NCI-H748 treated with DMSO at 0.1 percent for 48 hours (cell line): ENCODE measurements at places on chromosomes 2 and 18.
A peak's percentile ranks its signal among the peaks of the same experiment; 100 is the strongest.

GRCh38 chr18:48589797-48590519 lies 51.1 kb downstream of the CTIF start:
- no peak for DNase-seq

GRCh38 chr18:78363556-78364387 lies 615.8 kb upstream of the SALL3 start:
- no peak for DNase-seq

GRCh38 chr2:637804-638203 lies 39.4 kb downstream of the TMEM18 start:
- DNase-seq: no peak

GRCh38 chr2:71157124-71157793 lies 26.8 kb downstream of the MPHOSPH10 start:
- DNase-seq: peak; percentile 11

DNA sequence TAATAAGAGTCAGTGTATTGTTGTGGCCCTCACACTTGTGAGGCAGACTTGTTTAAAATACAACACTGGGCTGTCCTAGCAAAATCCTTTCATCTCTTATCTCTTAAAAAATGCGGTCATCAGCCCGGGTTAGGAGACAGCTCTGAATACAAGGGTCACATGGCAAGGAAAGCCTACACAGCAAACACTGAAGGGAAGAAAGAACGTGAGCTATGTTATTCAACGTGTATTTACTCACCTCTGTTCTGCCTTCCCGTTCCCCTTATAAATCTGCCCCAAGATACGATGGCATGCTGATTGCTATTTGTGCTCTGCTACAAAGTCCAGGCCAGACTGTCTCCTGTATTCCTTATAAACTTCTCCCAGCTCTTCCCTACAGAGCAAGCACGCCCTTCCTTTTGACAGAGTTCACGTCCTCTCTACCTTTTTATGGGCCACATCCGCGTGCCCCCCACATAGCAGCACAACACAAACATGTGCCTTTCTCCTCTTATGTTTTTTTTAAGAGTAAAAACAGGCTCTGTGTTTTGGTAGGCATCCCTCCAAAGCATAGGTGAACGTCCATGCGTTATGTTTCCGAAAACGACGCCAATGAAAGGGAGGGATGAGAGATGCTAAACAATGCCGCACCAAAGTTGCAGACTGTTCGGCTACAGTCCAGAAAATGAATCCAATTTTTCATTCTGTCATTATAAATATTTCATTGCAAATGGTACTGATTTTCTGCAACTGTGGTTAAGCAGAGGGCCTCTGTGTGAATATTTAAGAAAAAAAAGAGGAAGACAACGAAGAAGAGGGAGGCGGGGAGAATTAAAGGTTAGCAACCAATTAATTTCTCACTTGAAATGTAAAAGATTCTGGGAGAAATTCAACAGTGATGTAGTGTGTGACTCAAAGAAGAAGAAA lies 274.7 kb downstream of the ZNF521 start:
- DNase-seq: no peak

DNA sequence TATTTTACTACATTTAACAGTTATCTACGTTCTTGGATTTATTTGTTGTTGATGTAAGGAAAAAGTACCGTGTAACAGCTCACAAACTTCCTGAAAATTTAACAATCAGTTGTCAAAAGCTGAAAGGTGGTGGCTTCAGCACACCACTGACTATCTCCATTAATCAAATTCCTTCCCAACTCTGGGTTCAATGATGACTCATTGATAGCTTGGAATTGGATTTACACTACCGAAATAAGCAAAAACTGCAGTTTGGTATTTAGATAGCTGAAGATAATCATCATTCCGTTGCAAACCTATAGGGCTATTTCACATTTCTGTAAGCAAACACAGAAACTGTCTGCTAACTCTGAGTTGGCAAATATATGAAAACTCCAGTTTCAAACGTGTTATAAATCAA lies 322.3 kb upstream of the TFPI start:
- DNase-seq: no peak

DNA sequence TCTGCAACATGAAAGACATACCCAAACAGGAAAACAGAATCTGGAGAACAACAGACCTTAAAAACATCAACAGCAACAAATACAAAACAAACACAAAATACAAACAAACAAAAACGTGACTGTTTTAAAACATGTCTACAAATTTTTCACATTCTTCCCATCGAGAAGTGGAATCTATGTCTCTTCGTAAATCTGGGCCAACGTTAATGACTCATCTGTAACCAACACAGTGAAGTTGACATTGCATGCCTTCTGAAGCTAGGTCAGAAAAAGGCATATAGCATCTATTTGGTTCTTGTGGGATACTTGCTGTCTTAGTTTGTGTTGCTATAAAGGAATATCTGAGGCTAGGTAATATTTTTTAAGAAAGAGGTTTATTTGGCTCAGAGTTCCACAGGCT lies 269.0 kb upstream of the FBXO11 start:
- DNase-seq: no peak

DNA sequence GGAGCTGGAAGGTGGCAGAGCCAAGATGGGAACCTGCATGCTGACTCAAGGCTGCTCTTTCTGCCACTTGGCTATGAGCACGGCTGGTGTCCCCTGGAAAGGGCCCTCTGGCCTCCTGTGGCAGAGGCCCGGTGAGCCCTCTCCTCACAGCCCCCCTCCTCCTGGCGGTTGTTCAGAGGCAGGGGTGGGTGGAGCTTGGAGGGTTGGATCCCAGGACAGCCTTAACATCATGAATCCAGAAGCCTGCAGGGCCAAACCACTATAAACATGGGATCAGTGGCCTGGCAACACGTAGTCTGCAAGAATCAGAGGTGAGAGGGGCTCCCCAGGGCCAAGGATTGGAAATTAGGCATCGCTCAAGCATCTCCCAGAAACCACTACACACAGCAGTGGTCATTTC lies 48.5 kb upstream of the LOXHD1 start:
- no peak for DNase-seq

GRCh38 chr18:35441857-35442595 lies 55.7 kb downstream of the INO80C start:
- no peak for DNase-seq

- no peak for DNase-seq
Observed at GRCh38 chr2:52314231-52314630, 1282.3 kb upstream of the NRXN1 start.

- DNase-seq: no peak
Observed at GRCh38 chr18:11146947-11147345, 2.4 kb downstream of the PIEZO2 start.

- DNase-seq: no peak
Observed at GRCh38 chr18:65429601-65430000, 321.2 kb upstream of the CDH7 start.

DNA sequence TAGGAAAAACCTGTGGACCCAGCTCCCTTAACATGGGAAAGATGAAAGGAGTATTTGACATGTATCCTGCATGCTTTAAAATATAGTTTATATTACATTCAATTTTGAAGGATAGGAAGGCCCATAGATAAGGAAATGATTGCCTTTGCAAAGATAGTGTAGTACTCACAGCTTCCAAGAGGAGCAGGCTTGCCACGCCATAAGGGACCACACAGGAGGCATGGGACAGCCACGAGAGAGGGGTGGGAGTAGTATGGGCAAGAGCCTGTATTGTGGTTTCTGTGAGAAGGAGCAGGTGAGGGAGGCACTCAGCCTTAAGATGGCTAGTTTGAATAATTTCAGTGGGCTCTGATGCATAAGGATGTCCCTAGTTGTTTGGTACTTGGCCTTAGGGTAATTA lies 740.3 kb downstream of the SATB2 start:
- no peak for DNase-seq

DNA sequence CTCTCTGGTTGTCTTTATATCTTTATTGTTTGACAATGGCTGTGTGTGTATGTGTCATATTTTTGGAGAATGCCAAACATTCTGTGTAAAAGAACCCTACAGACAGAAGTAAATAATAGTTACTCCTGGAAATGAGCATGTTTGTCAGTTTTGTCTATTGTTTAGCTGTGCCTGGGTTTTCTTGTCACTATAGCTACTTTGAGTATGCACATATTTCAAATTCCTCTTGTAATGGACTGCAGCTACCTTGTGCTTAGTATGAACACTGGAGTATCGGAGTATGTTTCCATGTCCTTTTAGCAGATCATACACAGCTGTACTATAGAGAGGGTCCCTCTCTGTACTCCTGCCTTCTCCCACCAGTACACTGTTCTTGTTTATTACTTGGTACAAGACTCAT lies 58.0 kb upstream of the DOCK10 start:
- DNase-seq: no peak

DNA sequence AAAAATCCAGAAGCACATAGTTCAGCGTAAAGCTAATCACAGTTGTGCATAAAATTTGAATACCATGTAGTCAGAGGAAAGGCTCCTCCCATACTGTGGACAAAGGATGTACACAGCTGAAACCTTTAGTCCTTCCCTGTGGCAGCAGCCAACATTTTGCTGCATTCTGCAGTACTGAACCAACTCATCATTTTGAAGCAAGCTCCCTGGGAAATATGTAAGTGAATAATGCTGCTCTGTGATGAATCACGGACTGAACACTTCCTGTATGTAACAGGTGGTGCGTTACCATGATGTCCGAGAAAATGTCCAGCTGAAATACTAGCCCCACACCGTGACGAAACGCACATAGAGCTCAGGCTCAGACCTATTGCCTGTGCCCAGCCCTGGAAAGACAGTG lies 421.1 kb upstream of the RAB12 start:
- DNase-seq: no peak

- no peak for DNase-seq
Observed at GRCh38 chr2:196131949-196132925, 39.1 kb downstream of the STK17B start.

- DNase-seq: no peak
Observed at GRCh38 chr2:207619764-207620203, 5.4 kb downstream of the METTL21A start.

DNA sequence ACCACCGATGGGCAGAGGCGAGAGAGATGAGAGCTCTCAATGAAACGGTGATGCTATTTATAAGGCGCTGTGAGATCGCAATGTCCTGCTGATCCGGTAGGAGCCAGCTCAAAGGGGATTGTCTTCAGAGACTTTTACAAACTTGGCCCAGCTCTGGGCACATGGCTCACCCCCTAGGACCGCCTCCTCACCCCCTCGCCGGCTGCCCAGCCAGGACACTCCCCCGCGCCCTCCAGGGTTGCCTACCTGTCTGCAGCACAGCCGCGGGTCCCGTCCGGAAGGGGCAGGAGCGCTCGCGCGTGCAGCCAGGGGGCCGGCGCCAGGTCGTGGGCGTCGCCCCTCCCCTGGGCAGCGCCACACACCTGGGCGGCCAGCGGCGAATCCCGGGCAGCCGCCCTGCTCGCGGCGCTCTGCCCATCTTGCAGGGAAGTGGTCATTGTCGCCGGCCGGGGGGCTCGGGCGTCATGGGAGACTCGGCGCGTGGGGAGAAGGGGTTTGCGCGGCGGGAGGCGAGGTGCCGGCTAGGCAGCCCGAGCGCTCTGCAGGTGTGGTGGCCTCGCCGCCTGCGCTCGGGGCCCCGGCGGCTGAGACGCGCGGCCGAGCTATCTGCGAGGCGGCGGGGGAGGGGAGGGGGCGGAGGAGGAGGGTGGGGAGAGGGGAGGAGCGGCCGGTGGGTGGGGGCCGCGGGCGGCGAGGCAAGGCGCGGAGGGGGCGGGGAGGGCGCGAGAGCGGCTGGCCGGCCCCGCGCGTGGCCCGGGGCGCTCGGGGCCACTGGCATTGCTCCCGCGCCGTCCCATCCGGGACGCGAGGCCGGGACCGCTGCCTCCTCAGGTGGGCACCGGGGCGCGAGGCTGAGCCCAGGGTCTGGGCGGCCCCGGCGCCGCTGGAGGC lies at the start of gene GRB14:
GRB14 (minus strand) TSS at position 610 of the 891 bp plus-strand sequence; CDS start at position 437, 173 bp downstream.
- DNase-seq: peak; percentile 68

GRCh38 chr18:911486-911885 lies 6.8 kb downstream of the ADCYAP1 start:
- no peak for DNase-seq

- peak; percentile 44 for DNase-seq
Observed at GRCh38 chr18:31206787-31207381, 44.2 kb upstream of the DSC1 start.

DNA sequence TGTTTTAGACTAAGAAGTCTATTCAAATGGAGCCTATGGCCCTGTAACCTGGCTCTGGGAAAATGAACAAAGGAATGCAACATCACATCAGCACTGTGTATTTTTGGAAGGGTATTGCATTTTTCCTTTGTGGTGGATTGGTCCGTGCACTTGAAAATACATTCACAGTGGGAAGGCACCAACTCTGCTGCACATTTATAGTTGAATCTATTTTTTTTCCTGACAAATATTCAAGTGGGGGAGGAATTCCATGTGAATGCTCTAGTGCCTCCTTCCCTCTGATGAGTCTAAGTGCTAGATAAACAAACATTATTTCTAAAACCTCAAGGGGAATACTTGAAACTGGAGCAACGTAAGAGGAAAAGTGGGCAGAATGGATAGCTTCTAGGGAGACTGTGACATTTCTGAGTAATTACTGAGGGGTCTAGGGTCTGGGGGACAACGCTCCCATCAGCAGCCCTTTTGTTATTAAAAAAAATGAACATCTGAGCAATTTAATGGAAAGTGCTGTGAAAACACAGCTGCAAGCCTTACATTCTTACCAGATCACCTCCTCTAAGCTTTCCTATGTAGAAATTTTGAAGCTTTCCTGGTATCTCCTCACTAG lies 208.2 kb downstream of the SLC8A1 start:
- peak; percentile 30 for DNase-seq

DNA sequence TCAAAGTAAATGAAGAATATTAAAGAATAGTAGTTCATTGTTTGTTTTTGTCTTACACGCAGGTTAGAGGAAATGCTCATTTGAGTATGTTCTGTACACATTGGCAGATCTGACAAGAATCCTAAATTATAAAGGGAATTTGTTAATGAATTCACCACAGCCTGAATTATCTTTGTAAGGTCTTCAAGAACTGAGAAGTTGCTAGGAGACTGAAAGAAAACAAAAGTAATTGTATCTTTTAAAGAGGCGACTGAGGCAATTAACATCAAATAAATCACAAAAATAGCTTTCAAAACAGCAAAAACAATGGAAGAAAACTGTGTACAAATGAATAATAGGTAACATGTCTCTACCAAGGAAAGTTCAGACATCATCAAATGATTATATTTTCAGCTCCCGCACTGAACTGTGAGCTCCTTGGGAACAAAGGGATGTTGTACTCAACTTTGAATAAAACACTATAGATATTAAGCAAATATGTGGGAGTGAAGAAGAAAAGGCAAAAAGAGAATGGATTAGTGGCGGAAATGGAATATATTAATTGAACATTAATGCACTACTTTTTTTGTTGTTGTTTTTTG lies 51.7 kb upstream of the ATIC start:
- peak; percentile 39 for DNase-seq

- peak; percentile 54 for DNase-seq
Observed at GRCh38 chr2:171523088-171524017, 1.1 kb downstream of the CYBRD1 start.
